Vagina (tissue), 2 donors: ENCODE measurements at places on chromosomes 11 and 22. TPM values are rescaled to one million over a fixed set of nuclear protein-coding genes. Genes with fewer than 3 reads are reported as not detected.

The NCF4 gene
- total RNA-seq = 37.6 TPM

DNA sequence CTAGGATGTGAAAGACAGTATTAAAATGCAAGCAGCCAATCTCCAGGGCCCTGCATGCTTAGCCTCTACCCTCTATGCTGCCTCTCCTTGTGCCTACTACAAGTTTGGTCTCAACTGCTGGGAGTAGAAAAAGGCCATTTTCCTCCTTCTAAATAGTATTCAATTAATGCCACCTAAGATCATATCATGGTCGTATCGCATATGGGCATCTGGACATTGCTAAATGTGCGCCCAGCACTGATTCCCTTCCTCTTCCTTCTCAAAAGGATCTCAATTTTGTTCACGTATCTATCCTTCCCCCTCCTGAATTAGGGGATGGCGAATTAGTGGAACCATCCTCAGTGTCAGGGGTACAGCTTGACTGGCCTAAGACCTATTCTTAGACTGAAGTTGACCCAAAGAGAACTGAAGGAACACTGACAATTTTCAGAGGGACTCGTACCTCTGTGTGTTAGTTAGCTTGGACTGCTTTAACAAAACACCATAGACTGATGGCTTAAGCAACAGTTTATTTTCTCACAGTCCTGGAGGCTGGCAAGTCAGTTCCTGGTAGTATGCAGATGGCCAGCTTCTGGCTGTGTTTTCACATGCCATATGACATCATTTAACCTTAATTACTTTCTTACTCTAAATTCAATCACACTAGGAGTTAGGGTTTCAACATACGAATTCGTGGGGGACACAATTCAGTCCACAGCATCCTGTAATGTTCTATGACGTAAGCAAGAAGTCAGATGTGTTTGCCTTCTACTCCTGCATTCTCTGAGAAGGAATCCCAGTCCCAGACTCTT, 8.5 kb upstream of the NUP50 start:
- no peaks in the 10 kb centered on the region for H3K27me3 ChIP-seq
- peaks cover 26% of the 10 kb centered on the region for H3K4me1 ChIP-seq
- no peak for DNase-seq
- peaks cover 15% of the 10 kb centered on the region for H3K36me3 ChIP-seq
- no peak overlapping the region for H3K27ac ChIP-seq

- no peak overlapping the region for H3K27ac ChIP-seq
- no peaks in the 10 kb centered on the region for H3K27me3 ChIP-seq
- no peak overlapping the region for H3K4me3 ChIP-seq
- no peak for DNase-seq
Measured at GRCh38 chr11:38005597-38005996, 1407.6 kb upstream of the RAG2 start.

The SCO2 gene
- total RNA-seq = 25.0 TPM

GRCh38 chr11:36450110-36450572, 59.9 kb downstream of the TRAF6 start:
- no peaks in the 10 kb centered on the region for H3K36me3 ChIP-seq
- H3K27ac ChIP-seq = no peak overlapping the region
- DNase-seq = peak; percentile 29
- H3K4me3 ChIP-seq = peak overlapping the region; percentile 23
- peaks cover 66% of the 10 kb centered on the region for H3K4me1 ChIP-seq
- H3K27me3 ChIP-seq = no peaks in the 10 kb centered on the region

GRCh38 chr11:35623621-35624168, 5.4 kb downstream of the FJX1 start:
- H3K4me1 ChIP-seq = peaks cover 21% of the 10 kb centered on the region
- no peaks in the 10 kb centered on the region for H3K36me3 ChIP-seq
- no peak for DNase-seq
- no peaks in the 10 kb centered on the region for H3K27me3 ChIP-seq
- no peak overlapping the region for H3K27ac ChIP-seq
